Amniotic epithelial cell (primary cell): ENCODE measurements at places on chromosomes 6 and 20.

- DNase-seq, result no peak
Observed at GRCh38 chr6:117117652-117118051, 147.7 kb upstream of the VGLL2 start.

DNA sequence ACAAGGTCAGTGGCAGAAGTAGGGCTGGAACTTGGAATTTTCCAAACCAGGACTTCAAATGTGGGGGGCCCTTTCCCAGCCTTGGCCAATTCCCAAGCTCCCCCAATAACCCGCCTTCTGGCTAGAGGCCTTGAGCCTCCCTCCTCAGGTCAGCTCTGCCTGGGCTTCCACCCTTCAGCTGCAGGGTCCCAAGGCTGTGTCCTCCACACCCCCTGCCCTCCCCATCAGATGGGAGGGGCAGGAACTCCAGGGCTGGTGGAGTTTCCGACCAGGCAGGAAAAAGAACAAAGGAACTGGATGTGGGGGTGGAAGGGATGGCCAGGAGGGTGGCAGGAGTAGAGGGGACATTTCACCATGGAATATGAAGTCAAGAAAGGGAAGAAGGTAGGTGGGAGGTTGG is at the start of gene CCM2L:
CCM2L (plus strand) TSS at position 338 of the 400 bp plus-strand sequence; CDS start at position 355, 17 bp downstream.
- no peak for DNase-seq

DNA sequence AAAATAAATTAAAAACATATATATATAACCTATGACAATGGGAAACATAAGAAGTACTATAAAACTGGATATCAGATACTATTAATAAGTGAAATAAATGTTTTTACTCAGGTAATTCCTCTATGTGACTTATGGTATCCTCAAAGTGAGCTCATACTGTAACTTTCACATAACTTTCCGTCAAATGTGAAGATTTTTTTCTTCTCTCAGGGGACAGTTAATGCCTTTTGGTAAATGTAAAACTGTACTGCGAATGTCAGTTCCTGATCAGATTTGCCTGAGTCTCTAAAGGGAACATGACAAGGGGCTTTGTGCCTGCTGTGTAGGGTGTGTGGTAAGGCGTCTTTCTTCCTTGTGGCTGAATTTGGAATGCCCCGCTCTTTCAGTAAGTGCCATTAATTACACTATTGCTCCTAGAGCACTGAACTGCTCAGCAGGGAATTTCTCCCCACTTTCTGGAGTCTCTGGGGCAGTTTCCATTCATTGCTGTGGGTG is 271.8 kb downstream of the PRL start:
- DNase-seq, result no peak

DNA sequence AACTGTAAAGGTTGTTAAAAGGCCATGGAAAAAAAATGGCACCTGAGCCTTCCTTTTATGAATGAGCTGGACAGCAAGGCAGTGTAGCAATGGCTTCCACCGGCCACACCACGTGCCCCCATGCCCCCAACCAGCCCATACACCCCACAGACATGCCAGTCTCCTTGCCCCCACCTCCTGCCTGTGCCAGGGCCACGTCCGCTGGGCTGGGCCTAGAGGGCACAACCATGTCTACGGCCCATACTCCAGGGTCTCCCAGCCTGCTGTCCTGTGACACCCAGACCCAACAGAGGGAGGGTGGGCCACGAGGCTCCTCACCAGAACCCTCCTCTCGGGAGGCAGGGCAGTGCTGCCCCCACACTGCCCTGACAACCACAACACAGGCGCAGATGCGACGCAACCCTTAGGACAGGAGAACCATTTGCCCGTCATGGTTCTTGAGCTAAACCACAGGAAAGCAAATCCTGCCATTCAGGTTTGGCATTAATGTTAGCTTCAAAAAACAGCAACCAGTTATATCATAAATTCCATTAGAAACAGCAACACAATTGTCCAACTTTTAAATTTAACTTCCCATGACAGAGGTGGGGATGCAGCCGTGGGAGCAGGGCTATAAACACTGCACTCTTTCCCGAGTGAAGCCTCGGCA is 50.7 kb downstream of the TAF4 start:
- no peak for DNase-seq
